ENCODE measurements at places on chromosomes 3 and 15.

DNA sequence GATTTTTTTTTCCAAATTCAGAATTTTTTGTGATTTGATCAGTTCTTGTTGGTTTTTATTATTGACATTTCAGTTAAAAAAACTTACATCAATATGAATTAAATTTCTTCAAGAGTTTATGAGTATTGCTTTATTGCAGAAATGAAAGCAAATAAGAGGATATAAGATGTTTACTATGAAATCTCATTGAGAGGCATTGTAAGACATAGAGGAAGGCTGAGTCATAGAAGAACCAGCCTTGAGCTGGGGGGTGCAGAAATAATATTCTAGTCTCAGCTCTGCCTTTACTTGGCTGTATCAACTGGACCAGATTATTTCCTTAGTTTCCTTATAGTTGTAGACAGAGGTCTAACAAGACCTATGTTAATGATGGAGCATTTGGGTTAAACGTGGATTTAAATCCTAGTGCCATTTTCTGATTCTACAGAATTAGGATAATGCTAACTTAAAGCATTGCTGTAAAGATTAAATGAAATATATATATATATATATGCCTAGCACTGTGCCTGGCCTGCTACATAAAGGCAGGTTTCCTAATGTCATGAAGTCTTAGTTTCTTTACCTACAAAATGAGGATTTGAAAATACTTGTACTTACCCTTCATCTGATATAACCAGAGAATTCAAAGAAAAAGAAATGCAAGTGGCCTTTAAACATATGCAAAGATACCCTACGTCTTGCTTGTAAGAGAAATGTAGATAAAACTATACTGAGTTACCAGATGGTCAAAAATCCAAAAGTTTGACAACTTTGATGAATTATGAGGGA, 7.3 kb downstream of the FAM98B start:
- DNase-seq: no peak

GRCh38 chr3:132445817-132446216, 28.5 kb downstream of the DNAJC13 start:
- no peak for DNase-seq

- no peak for DNase-seq
Measured at GRCh38 chr3:73115806-73116205, 54.3 kb downstream of the EBLN2 start.

- peak; percentile 42 for DNase-seq
Measured at GRCh38 chr15:93523481-93523880, 434.5 kb upstream of the RGMA start.

GRCh38 chr3:45774581-45775521, 21.5 kb downstream of the SLC6A20 start:
- DNase-seq: no peak

Data from skin of body (tissue), 3 donors.